ENCODE measurements at places on chromosomes 4 and X. TPM values are rescaled to one million over a fixed set of nuclear protein-coding genes. Genes with fewer than 3 reads are reported as not detected.

SCOC gene
- 320 TPM for polyA plus RNA-seq

USP17L26 gene
- not detected for polyA plus RNA-seq

PCDH18 gene
- 0.80 TPM for polyA plus RNA-seq

SPON2 gene
- polyA plus RNA-seq: 0.57 TPM

MAGEB10 gene
- polyA plus RNA-seq: not detected

EFHC2 gene
- 0.22 TPM for polyA plus RNA-seq

NDP gene
- 34.1 TPM for polyA plus RNA-seq

PAGE5 gene
- not detected for polyA plus RNA-seq

KLHL4 gene
- polyA plus RNA-seq: 4.7 TPM

SLC25A43 gene
- polyA plus RNA-seq: not detected

TCEAL6 gene
- polyA plus RNA-seq: not detected

TMPRSS11A gene
- polyA plus RNA-seq: not detected

SSX3 gene
- not detected for polyA plus RNA-seq
